ENCODE measurements at places on chromosomes 4 and X. TPM values are rescaled to one million over a fixed set of nuclear protein-coding genes. Genes with fewer than 3 reads are reported as not detected.

- DNase-seq, result no peak
Observed at GRCh38 chr4:110654254-110654635, 31.4 kb upstream of the PITX2 start.

DNA sequence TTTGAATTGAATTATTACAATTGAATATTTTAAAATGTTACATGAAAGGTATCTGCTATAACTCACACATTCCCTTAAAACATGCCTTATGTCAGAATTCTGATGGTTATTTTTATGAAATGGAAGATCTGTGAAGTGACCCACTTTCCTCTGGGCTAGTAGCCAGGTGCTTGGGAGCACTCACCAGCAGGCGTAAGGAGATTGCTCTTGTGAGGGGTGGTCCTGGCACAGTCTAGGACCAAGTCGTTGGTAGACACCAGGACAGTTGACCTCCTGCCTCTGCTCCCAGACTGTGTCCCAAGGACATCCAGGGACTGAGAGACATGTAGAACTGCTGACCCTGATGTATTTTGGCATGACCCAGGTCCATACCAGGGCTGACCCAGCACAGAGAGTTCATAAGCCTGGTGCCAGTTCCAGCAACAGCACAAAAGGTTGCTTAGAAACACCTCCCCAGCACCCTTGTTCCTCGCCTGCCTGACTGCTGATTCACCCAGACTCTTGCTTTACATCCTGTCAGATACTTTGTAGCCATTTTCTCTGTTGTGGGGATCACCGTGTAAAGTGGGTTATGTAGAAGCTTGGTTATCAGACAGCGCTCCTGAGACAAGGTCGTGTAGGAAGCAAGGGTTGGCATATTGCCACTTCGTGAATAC, 48.5 kb downstream of the NELFA start:
- DNase-seq, result no peak

Gene NLGN3
- total RNA-seq, result 0.92 TPM

GRCh38 chr4:168852933-168853713, 156.9 kb downstream of the CBR4 start:
- DNase-seq, result no peak

- DNase-seq, result no peak
Observed at GRCh38 chrX:53286171-53286570, 4.8 kb upstream of the IQSEC2 start.

Gene NLRP2B
- not detected for total RNA-seq

- peak; percentile 77 for DNase-seq
Observed at GRCh38 chr4:124337874-124338273, 374.7 kb downstream of the ANKRD50 start.

- DNase-seq, result no peak
Observed at GRCh38 chrX:50871922-50872453, 38.5 kb upstream of the BMP15 start.

Gene VEGFC
- 6.9 TPM for total RNA-seq

GRCh38 chr4:74206088-74206825, 48.3 kb downstream of the MTHFD2L start:
- peak; percentile 31 for DNase-seq

- DNase-seq, result no peak
Observed at GRCh38 chr4:41877020-41877796, 58.0 kb upstream of the TMEM33 start.

DNA sequence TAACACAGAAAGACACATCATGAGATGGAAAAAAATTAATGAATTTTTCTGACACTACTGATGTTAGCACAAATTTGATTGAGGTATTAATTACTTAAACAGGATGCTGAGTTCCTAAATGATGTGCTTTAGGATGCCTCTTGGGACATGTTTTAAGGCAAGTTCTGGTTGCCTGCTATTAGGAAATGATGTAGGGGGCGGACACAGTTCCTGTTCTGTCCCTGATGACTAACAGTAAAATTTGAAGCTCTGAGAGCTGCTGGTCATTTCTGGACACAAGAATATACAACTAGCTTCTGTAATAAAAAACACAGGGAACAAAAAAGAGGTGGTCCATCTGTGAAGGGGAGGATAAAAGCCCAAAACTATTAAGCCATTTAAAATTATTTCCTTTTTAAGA, 163.2 kb upstream of the ETNPPL start:
- DNase-seq, result no peak

- no peak for DNase-seq
Observed at GRCh38 chr4:10192331-10192730, 75.7 kb upstream of the WDR1 start.

GRCh38 chrX:50152456-50152855, 48.4 kb downstream of the AKAP4 start:
- DNase-seq, result no peak

DNA sequence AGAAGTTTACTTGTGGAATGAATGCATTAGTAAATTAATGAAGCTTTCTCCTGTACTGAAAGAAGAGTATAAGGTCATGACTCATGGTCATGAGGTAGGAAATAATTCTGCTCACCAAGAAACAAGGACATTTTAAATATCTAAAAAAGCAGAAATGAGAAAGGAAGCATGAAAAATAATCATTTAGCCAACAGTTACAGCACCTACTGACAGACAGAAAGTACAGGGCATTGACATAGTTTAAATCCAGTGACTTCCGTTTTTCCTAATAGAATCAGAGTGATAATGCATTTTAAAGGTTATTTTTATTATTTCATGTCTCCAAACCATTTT, 30.5 kb upstream of the ACSL1 start:
- DNase-seq, result no peak

Gene SPANXN3
- not detected for total RNA-seq

GRCh38 chr4:69727426-69727825, 33.0 kb downstream of the SULT1B1 start:
- no peak for DNase-seq

DNA sequence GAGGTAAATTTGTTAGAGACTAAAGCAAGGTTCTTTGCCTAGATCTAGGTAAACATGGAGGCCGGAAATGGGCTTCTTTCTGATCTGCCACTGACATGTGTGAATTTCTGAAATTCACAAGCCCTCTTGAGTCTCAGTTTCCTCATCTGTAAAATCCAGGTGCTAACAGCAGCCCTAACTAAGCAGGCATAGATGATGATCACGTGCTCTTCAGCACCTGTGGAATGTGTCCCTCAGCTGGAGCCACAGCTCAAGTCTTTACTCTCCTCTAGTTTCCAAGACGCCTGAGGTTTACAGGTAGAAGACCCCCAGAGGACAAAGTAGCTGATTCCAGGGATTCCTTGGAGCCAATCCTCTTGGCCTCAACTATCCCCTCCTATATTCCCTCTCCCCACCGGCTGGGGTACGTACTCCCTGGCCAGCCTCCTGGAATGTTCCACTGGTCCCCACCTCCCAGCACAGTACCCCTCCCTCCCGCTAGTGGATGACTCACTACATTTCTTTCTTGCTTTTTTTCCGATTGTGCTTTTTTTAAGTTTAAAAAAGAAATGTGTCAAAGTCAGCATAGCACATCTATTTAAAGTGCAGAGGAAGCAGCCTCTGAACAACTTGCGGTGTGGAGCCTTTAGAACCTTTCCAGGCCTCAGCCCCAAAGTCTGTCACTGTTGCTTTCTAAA, 98.4 kb downstream of the PHKA2 start:
- DNase-seq, result no peak

Gene NAP1L2
- total RNA-seq, result 5.9 TPM

GRCh38 chr4:138612428-138612827, 370.3 kb upstream of the SLC7A11 start:
- no peak for DNase-seq

DNA sequence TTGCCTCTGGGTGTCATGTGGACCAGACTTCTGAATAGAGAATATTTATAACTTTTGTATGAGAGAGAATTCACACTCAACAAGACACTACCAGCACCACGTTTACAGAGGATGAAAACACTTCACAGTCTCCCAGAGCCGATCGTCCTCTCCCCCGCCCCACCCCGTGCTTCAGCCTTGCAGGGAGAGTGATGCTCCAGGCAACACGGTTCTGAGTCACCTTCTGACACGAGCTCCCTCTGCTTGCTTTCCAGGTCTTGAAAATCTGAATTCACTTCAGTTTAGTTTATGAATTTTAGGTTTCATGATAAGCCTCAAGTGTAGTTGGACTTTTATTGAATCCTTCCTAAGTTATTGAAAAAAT, 59.8 kb downstream of the CPLX1 start:
- peak; percentile 14 for DNase-seq

- no peak for DNase-seq
Observed at GRCh38 chrX:74408304-74408703, 13.0 kb upstream of the SLC16A2 start.

DNA sequence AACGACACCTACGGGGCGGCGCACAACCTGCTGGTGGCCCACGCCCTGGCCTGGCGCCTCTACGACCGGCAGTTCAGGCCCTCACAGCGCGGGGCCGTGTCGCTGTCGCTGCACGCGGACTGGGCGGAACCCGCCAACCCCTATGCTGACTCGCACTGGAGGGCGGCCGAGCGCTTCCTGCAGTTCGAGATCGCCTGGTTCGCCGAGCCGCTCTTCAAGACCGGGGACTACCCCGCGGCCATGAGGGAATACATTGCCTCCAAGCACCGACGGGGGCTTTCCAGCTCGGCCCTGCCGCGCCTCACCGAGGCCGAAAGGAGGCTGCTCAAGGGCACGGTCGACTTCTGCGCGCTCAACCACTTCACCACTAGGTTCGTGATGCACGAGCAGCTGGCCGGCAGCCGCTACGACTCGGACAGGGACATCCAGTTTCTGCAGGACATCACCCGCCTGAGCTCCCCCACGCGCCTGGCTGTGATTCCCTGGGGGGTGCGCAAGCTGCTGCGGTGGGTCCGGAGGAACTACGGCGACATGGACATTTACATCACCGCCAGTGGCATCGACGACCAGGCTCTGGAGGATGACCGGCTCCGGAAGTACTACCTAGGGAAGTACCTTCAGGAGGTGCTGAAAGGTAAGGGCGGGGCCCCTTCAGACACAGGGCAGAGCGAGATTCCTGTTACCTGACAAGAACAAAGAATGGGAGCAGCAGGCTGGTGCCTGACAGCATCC, 11.7 kb downstream of the RPL9 start:
- peak; percentile 69 for DNase-seq

DNA sequence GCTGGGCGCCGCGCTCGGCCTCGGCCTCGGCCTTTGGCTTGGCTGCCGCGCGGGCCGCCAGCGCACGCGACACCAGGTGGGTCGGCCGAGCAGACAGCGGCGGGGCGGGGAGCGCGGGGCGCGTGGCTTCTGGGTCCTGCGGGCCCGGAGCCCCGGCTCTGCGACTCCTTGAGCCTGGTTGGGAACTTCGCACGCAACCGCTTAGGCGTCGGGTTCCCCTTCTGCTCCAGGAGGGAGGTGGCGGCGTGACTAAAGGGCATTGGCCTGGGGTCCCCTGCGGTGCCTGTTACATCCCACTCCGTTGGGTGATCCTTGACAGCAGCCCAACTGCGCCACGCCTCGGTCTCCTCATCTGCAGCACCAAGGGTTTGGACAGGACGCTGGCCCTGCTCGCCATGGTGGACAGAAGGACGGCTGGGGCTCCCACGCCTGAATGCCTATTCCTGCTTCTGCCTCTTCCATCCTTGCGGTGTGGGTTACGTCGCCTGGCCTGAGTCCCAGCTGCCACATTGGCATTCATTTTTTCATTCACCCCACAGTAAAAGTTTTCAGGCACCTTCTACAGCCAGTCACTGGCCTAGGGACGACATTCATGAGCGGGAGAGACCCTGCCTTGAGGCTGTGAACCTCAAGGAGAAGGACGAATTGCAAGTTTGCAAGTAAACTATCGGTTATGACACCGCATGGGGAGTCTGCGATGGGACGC, 631 bp downstream of the EVC start:
- peak; percentile 60 for DNase-seq

Gene SLC10A6
- total RNA-seq, result 0.82 TPM

Gene TMPRSS11A
- not detected for total RNA-seq

- no peak for DNase-seq
Observed at GRCh38 chr4:7213807-7214206, 21.5 kb downstream of the SORCS2 start.

DNA sequence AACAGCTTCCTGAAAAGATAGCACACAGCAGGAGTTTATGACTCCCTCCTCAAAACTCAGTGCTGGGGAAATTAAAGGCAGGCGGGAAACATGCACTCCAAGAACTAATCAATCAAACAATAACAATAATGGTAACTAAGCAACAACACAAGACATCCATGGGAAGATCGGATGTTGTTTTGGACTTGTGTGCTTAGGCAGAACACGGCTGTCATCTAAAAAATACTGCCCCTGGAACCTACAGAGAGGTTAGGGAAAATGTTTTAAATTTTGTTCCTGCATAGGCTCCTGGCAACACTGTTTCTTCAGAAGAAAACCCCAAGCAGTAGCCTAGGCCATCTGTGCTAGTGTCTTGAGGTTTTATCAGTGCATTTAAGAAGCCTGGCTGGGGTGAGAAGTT, 1378.2 kb downstream of the STIM2 start:
- DNase-seq, result no peak

DNA sequence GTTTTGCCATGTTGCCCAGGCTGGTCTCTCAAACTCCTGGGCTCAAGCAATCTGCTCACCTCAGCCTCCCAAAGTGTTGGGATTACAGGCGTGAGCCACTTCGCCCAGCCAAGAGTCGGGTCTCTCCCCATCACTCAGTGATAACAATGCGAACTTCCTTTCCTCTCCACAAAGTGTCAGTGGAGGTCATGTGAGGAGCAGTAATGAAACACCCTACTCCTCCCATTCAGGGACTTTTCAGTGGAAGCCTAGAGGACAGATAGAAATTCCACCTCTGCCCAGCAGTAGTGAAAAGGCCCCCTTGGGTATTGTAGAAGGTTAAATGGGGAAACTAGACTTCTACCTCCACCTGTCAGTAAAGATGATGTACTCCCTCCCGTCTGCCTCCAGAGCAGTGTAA, 141.9 kb upstream of the STK26 start:
- DNase-seq, result no peak

- peak; percentile 28 for DNase-seq
Observed at GRCh38 chrX:65035446-65035770, 59.2 kb upstream of the ZC4H2 start.

GRCh38 chrX:103423955-103424638, 47.8 kb downstream of the BEX3 start:
- no peak for DNase-seq

Gene TECRL
- 1,256 TPM for total RNA-seq

GRCh38 chrX:3191201-3191600, 149.9 kb downstream of the ARSF start:
- no peak for DNase-seq

Gene ERAS
- not detected for total RNA-seq

DNA sequence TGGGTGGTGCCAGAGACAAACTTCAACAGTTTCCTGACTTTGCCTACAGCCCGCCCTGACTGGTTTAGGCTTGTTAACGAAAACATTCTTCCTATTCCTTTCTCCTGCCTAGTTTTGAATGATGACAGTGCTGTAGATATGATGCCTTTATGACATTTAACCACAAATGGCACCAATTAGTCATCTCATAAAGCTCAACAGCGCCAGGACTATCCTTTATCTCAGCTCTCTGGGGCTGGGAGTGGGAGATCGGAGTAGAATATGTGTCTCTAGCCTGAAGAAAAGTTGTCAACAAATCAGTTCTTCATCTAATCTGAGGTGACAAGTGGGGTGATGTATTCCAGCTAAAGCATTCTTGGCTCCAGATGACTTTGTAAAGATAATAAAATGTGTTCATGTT, 64.6 kb upstream of the SH3RF1 start:
- no peak for DNase-seq

Gene MAGEA2B
- total RNA-seq, result not detected

- DNase-seq, result no peak
Observed at GRCh38 chr4:122775987-122776836, 43.7 kb downstream of the BBS12 start.

Gene SH3RF1
- total RNA-seq, result 5.8 TPM

GRCh38 chr4:105652286-105652888, 56.1 kb downstream of the INTS12 start:
- DNase-seq, result no peak

Gene KCTD8
- 0.22 TPM for total RNA-seq

GRCh38 chr4:47736555-47736954, 101.3 kb downstream of the CORIN start:
- DNase-seq, result peak; percentile 23
